ENCODE measurements at places on chromosomes 12 and 14.

- DNase-seq: no peak
Measured at GRCh38 chr14:77491056-77491455, 7.6 kb downstream of the ISM2 start.

DNA sequence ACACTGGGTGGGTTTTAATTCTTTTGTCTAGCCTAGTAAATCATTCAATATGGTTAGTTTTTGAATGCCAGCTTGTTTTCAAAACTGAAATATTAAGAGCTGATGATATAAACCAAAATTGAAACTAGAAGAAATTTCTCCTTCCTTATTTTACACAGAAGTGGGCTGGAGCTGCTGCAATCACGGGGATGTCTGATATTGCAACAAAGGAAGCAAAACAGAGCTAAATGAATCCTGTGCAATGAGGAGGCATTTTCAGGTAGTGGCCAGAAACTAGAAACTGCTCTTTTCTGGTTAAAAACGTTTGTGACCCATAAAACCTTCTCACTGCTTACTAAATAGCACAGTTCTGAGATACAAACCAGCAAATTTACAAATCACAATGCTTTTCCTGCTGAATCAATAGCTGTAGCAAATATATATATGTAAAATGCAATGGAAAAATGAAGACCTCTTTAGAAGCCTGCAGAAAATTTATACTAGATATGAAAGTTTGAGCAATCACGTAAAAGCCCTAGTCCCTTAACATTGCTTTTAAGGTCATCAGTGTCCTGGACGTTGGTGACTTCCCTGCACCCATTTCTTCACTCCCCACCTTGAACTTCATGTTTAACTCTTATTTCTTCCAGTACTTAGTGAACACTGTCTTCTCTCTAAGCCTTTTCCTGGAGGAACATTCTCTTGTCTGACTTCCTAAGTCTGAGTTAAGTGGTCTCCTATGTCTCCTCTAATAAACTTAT, 15.9 kb upstream of the LRRK2 start:
- no peak for DNase-seq

GRCh38 chr12:42084522-42084921, 60.2 kb downstream of the GXYLT1 start:
- DNase-seq: peak; percentile 22

- no peak for DNase-seq
Measured at GRCh38 chr14:59582845-59583509, 6.4 kb upstream of the CCDC175 start.

Measured in EH (cell line).